Left renal cortex interstitium (tissue), 4 donors: ENCODE measurements at places on chromosomes 16 and 17. TPM values are rescaled to one million over a fixed set of nuclear protein-coding genes. Genes with fewer than 3 reads are reported as not detected.

MRPS34 gene
- 86.6 TPM for polyA plus RNA-seq

- DNase-seq: no peak
Observed at GRCh38 chr16:24801761-24802302, 43.9 kb upstream of the SLC5A11 start.

NDE1 gene
- polyA plus RNA-seq: 43.0 TPM

GRCh38 chr17:3925684-3926485 is 9.6 kb upstream of the P2RX1 start:
- DNase-seq: no peak

PLSCR3 gene
- polyA plus RNA-seq: 45.6 TPM

- DNase-seq: no peak
Observed at GRCh38 chr17:39709319-39709997, 9.6 kb downstream of the ERBB2 start.

GRCh38 chr17:61878984-61879612 is 15.8 kb upstream of the BRIP1 start:
- no peak for DNase-seq

- no peak for DNase-seq
Observed at GRCh38 chr17:34728771-34729310, 149.5 kb downstream of the TMEM132E start.

FOXN1 gene
- 0.33 TPM for polyA plus RNA-seq

DUS2 gene
- 13.5 TPM for polyA plus RNA-seq

- DNase-seq: no peak
Observed at GRCh38 chr16:3094289-3095027, 4.6 kb downstream of the ZSCAN10 start.

GRCh38 chr17:66493283-66494019 is 191.0 kb downstream of the PRKCA start:
- DNase-seq: no peak

- DNase-seq: no peak
Observed at GRCh38 chr17:14552306-14552705, 251.4 kb downstream of the HS3ST3B1 start.

DNA sequence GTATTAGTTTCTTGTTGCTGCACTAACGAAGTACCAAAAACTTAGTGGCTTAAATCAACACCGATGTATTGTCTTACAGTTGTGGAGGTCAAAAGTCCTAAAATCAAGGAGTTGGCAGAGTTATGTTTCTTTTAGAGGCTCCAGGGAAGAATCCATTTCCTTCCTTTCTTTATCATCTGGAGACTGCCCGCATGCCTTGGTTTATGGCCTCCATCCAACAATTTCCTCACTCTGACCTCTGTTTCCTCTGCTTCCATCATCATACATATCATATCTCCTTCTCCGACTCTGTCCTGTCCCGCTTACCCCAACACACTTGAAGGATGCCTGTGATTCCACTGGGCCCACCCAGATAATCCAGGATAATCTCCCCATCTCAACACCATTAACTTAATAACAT is 627.8 kb downstream of the KCNJ2 start:
- no peak for DNase-seq

- no peak for DNase-seq
Observed at GRCh38 chr17:82051776-82052637, at the start of the genes GPS1 and RFNG. TSS of gene GPS1 (plus strand) at chr17:82051898. CDS start at chr17:82051932, 34 bp downstream. TSS of gene RFNG (minus strand) at chr17:82051811. CDS start at chr17:82051766, 45 bp downstream.

- DNase-seq: no peak
Observed at GRCh38 chr17:45813048-45813725, 29.1 kb downstream of the CRHR1 start.

DNA sequence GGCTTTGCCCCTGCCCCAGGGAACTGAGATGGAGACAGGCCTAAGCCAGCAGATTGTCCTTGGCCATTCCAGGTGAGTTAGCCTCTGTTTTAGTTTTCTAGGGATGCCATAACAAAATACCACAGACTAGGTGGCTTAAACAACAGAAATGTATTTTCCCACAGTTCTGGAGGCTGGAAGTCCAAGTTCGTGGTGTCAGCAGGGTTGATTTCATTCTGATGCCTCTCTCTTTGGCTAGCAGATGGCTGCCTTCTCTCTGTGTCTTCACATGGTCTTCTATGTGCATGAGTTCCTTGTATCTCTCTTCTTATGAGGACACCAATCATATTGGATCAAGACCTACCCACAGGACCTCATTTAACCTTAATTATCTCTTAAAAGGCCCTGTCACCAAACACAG is 12.8 kb downstream of the FAM20A start:
- DNase-seq: no peak

- DNase-seq: no peak
Observed at GRCh38 chr16:11396241-11397048, 51.2 kb downstream of the RMI2 start.

DNA sequence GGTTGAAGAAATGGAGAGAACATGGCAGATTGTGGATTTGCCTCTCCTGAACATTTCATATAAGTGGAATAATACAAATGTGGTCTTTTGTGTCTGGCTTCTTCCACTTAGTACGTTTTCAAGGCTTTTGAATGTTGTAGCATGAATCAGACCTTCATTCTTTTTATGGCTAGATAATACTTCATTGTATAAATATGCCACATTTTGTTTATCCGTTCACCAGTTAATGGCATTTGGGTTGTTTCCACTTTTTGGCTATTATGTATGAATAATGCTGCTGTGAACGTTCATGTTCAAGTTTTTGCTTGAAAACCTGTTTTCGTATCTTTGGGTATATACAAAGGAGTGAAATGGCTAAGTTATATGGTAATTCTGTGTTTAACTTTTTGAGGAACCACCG is 130.4 kb downstream of the TANC2 start:
- DNase-seq: no peak

DNA sequence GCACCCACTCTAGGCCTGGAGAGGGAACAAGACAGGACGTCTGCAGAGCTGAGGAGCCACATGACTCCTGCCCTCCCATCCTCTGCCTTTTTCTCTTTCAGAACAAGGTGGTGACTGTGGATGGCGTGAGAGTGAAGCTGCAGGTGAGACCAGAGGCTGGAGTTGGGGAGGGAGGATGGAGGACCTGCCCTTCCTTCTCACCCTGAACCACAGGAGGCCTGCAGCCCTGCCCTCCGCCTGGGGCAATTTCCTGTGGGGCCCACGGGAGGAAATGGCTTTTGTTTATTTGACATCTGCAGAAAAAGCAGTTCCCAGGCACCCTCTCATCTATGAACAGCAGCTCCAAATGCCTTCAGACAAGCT is 5.1 kb downstream of the RAB37 start:
- DNase-seq: no peak

DNA sequence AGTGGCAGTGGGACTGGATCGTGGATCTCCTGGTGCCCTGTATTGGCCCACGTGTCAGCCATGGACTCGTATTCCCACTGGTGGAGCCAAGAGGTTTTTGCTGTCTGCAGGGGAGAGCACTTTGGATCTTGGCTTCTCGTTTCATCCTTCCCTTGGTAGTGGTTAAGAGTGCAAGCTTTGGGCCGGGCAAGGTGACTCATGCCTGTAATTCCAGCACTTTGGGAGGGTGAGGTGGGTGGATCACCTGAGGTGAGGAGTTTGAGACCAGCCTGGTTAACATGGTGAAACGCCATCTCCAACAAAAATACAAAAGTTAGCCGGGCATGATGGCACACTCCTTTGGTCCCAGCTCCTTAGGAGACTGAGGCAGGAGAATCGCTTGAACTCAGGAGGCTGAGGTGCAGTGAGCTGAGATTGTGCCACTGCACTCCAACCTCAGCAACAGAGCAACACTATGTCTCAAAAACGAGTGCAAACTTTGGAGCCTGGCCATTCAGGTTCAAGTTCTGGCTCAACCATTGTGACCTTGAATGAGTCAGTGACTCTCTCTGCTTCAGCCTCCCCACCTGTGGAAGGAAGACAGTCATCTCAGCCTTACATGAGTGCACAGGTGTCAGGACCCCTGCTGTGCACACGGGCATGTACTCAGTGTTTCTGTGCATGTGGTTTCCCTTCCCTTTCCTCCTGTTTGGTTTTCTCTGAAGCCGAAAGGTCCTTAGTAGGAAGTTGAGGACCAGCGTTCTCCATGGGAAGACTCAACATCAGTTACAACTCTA is 57.4 kb downstream of the PLCG2 start:
- DNase-seq: no peak

DNA sequence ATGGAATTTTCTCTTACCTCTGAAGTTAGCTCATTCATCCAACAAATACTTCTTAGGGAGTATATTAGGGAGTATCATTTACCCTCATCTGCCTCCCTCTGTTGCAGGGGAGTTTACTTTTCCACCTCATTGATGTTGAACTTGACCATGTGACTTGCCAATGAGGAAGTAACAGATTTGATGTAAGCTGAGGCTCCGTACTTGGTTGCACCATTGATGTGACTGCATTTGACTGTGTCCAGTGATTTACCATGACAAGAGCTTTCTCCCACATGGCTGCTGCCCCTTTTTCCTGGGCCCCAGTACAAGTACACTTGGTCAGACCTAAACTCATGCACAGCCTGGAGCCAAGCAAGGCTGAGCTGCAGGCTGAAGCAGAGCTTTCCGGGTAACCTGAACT is 81.6 kb upstream of the HS3ST2 start:
- DNase-seq: peak; percentile 26

DNA sequence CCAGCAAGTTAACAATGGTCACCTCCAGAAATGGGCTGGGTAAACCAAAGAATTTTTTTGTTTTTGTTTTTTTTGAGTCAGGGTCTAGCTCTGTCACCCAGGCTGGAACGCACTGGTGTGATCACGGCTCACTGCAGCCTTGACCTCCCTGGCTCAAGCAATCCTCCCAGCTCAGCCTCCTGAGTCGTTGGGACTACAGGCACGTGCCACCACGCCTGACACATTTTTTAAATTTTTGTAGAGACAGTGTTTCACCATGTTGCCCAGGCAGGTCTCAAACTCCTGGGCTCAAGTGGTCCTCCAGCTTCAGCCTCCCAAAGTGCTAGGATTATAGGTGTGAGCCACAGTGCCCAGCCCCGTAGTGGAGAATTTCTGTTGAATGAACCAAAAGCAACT is 1.7 kb downstream of the SPSB3 start:
- DNase-seq: no peak

CNGB1 gene
- 0.08 TPM for polyA plus RNA-seq

MYL4 gene
- 3.4 TPM for polyA plus RNA-seq

DNA sequence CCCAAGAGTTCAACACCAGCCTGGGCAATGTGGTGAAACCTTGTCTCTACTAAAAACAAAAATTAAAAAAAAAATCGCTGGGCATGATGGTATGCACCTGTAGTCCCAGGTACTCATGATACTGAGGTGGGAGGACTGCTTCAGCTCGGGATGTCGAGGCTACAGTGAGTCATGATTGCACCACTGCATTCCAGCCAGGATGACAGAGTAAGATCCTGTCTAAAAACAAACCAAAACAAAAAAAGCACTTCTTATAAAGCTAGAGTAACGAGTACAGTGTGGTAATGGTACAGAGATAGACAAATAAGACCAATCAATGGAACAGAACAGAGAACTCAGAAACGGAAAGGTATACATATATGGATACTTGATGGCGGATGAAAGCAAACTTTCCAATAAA is 4.4 kb downstream of the NSMCE1 start:
- DNase-seq: no peak

AOC3 gene
- 5.5 TPM for polyA plus RNA-seq

- DNase-seq: no peak
Observed at GRCh38 chr16:85594273-85594977, 18.7 kb upstream of the GSE1 start.

GRCh38 chr16:19599968-19600716 is 44.6 kb downstream of the VPS35L start:
- DNase-seq: no peak

- DNase-seq: no peak
Observed at GRCh38 chr17:76541739-76542454, 2.1 kb downstream of the PRCD start.

GRCh38 chr16:3304370-3304769 is 860 bp downstream of the TIGD7 start:
- DNase-seq: no peak

GRCh38 chr17:55769625-55770000 is 18.8 kb downstream of the PCTP start:
- no peak for DNase-seq

DNA sequence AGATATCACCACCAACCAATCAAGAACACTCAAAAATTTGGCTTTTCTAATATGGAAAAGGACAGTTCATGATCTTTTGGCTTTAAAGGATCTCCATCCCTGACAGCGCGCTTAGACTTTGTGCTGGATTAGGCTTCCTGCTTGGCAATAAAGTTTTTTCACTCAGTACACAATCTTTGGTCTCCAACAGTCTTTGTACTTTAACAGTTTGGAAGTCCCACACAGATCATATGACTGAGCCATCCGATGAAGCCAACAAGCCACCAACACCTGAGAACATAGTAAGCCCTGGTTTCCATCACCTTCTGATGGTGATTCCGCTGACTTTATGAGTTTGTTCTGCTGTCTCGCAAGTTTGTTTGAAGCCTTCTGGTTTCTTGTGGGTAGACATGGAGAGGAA is 34.3 kb downstream of the SMURF2 start:
- no peak for DNase-seq

DNA sequence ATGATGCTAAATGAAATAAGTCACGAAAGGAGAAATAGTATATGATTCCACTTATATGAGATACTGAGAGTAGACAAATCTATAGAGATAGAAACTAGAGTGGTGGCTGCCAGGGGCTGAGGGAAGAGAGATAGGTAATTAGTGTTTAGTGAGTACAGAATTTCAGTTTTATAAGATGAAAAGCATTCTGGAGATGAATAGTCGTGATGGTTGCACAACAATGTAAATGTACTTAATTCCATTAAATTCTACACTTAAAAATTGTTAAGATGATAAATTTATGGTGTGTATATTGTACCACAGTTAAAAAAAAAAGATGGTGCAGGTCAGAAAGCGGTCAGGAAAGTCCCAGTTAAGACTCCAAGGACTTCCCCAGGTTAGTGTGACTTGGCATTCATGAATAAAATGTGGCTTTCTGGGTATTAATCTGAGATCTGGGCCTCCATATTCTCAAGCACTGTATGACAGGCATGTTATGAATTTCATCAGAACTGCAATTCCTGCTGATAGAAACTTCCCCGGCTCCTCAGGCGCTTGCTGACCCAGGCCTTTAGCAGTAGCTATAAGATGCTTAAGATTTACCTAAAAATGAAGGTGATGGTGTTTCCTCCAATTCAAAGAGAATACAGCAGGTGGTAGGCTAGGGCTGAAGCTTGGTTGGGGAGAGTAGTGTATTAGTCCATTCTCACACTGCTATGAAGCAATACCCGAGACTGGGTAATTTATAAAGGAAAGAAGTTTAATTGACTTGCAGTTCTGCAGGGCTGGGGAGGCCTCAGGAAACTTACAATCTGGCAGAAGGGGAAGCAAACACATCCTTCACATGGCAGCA is 115.3 kb upstream of the SOX9 start:
- DNase-seq: no peak

PPM1E gene
- 3.4 TPM for polyA plus RNA-seq

DCXR gene
- polyA plus RNA-seq: 138 TPM

GRCh38 chr16:56311208-56312027 is 113.9 kb downstream of the AMFR start:
- DNase-seq: no peak

GRCh38 chr16:13519871-13520270 is 400.1 kb upstream of the ERCC4 start:
- DNase-seq: no peak

DNA sequence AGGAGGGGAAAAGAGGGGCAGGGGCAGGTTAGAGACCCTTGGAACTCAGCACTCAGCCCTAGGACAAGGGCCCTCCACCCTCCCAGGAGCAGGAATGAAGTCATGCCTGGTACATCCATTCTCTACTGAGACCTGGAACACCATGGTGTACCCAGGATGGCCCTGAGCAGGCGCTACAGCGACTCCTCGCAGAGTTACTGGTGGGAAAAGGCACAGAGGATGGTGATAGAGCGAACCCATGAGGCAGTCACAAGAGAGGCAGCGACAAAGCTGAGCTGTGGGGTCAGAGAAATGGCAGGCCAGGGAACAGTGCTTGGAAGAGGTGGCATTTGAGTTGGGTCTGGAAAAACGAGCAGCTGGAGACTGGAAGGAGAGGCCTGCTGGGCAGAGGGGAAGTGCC is 37.5 kb downstream of the SRCIN1 start:
- DNase-seq: no peak
